ENCODE measurements at places on chromosomes 6 and 20. TPM values are rescaled to one million over a fixed set of nuclear protein-coding genes. Genes with fewer than 3 reads are reported as not detected.
A peak's percentile ranks its signal among the peaks of the same experiment; 100 is the strongest.

DNA sequence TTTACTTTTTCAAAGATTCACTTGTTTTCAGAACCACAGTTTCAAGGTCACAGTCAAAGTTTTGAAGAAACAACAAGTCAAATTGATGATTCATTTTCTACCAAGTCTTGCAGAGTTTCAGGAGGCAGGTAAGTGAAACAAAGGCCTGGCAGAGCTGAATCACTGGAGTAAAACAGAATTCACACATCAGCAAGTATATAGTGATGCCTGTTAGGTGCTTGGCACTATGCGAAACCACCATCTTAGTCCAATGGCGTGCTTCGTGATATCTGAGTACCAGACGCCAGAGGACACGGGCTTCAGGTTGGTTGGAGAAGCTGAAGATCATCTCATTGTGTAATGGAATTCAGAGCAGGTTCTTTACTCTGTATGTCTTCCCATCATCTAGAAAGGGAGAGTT, 75.9 kb downstream of the RTN4IP1 start:
- DNase-seq, result no peak

GRCh38 chr6:135163440-135163738, 17.7 kb upstream of the MYB start:
- DNase-seq, result no peak

DNA sequence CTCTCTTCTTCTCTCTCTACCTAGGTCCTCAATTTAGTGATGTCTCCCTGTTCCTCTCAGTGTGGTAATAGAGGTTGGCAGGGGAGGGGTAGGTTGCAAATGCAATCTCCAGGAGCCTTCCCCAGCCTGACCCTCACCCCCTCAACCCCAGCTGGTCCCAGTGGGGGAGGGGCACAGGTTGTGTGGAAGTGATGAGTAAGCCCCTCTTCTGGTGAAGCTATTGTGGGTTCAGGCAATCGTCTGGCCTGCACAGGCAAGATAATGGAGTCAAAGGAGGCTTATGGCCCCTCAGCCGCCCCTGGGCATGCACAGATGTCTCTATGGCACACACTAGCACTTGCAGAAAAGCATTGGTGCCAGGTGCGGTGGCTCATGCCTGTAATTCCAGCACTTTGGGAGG, 10.8 kb upstream of the ADA start:
- DNase-seq, result no peak

GRCh38 chr6:119105282-119105681, 26.8 kb upstream of the FAM184A start:
- DNase-seq, result no peak

DNA sequence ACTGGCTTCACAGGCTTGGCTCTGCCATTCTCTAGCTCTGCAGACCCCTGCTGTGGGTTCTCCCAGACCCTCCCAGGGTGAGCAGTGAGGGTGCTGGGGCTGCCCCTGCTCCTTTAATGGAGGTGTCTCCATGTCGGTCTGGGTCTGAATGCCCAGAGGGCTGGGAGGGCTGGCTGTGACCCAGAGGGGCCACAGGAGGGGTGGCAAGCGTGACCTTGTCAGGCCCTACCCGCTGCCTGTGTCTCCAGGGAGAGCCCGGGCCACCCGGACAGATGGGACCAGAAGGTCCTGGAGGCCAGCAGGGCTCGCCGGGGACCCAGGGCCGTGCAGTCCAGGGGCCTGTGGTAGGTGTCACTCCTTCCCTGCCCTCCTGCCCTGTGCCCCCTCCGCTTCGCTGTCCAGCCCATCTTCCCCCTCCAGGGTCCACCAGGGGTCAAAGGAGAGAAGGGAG, 32.1 kb downstream of the COL20A1 start:
- DNase-seq, result peak; percentile 68

GRCh38 chr20:59007665-59008511, 834 bp upstream of the CTSZ start:
- peak; percentile 91 for DNase-seq

DNA sequence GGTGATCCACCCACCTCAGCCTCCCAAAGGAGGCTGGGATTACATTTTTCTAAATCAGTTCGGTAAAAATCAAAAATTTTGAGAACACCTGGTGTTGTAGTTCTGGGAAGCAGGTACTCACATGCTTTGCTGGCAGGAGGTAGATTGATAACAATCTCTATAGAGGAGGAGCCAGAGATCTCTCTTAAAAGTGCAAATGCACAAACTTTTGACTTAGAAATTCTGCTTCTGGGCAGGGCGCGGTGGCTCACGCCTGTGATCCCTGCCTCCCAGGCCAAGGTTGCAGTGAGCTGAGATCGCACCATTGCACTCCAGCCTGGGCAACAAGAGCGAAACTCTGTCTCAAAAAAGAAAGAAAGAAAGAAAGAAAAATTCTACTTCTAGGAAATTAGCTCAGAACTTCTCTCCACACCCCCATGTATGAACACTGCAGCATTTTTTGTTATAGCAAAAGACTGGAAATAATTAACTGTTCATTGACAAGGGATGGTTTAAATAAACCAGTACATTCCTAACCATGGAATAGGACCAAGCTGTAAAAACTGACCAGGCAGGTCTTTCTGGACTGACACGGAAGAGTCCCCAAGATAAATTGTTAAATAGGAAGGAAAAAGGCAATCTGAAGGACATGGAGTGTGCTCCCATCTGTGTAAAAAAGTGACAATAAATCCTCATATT, 14.4 kb upstream of the TRIB3 start:
- DNase-seq, result no peak

- DNase-seq, result no peak
Observed at GRCh38 chr6:20105838-20106237, 106.4 kb downstream of the MBOAT1 start.

DNA sequence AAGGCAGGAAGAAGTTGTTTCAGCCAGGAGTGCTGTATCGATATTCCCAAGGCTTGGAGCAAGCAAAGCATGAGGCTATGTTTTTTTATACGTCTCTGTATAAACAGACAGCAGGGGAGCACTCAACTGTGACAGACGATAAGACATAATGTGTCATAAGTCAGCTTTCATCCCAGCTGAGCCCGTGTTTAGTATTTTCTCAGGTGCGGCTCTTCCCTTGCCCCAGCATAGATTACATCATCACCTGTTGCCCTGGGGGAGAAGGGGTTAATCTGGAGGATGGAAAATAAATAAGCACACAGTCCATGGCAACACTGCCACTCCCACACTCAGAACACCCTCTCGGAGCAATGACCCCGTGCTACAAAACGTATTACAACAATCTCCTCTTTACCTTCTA, 22.1 kb upstream of the KCNK5 start:
- no peak for DNase-seq

DNA sequence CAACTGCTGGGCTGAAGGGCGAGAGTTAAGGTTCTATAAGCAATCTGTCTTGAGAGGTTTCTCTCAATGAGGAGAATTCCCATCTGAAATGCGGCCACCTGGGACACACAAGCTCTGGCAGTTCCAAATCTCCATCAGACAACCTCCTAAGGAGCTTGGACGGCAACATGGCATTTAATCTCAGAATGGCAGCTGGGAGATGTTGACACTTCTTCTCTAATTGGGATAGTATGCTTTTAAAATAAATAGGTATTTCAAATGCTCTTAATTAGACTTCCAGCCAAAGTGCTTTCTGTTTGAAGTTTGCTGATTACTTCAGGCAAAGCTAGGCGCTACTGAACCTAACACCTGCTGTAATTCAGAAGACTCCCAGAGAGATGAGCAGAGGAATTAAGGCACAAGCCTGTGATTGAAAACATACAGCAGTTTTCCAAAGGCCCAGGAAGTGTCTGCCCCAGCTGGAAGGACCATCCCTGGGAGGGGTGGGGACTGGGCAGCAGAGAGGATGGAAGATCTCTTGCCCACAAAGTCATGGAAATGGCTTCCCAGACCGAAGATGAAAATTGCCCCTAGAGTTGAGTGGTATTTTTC, 59.1 kb upstream of the KCNK16 start:
- DNase-seq, result no peak

GRCh38 chr6:158016571-158017383, 35.1 kb downstream of the SYNJ2 start:
- no peak for DNase-seq

DNA sequence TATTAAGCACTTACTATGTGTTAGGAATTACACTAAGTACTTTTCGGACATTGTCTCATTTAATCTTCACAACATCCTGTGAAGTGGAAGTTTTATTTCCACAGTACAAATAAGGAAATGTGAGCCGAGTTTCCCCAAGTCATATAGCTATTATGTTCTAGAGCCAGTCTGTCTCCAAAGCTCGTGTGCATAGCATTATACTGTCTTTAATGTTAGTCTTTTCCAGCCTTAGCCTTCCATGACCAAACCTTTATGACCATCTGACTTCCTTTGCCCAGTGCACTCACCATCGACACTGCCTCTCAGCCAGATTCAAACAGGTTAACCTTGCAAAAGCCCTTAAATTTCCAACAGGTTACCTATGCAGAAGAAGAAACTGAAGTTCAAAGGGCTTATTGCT, 55.7 kb downstream of the PKIB start:
- DNase-seq, result no peak

GRCh38 chr6:1705183-1705582, 95.5 kb downstream of the FOXC1 start:
- no peak for DNase-seq

- no peak for DNase-seq
Observed at GRCh38 chr6:145028144-145028818, 707.0 kb downstream of the EPM2A start.

DNA sequence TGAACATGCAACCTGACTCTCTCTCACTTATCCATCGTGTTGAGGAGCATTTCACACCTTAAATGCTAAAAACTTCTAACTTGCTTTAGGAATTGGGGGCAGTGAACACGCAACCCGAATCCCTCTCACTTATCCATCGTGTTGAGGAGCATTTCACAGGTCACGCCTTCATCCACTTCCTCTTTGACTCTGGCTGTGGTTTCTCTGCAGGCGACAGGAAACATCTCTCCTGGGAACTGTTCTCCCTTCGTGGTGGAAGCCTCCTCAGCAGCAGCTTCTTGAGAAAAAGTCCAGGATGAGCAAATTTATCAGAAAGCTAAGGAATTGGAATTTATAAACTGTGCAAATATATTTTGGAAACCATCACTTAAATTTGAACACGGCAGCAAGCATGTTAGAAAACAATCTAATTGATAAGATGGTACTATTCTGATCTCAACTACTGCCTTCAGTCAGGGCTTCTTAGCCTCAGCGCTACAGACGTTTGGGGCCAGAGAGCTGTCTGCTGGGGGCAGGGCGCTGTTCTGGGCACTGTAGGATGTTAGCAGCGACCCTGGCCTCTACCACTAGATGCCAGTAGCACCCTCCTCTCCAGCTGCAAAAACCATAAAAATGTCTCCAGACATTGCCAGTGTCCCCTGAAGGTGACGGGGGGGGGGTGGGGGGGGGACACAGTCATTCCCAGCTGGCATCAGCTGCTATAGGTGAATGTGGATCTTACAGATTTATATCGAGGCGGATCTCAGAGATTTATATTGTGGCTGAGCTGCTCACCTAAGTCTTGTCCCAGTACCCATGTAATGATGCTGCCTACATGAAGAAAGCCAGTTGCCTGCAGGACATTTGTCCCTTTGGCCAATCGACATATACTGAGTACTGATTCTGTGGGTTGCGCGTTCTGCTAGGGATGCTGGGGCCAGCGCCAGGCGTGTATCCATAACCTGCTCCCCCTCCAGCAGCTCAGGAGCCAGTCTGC, 26.2 kb downstream of the CTCFL start:
- DNase-seq, result peak; percentile 76

GRCh38 chr6:26335231-26335630, 29.8 kb upstream of the BTN3A2 start:
- no peak for DNase-seq

DNA sequence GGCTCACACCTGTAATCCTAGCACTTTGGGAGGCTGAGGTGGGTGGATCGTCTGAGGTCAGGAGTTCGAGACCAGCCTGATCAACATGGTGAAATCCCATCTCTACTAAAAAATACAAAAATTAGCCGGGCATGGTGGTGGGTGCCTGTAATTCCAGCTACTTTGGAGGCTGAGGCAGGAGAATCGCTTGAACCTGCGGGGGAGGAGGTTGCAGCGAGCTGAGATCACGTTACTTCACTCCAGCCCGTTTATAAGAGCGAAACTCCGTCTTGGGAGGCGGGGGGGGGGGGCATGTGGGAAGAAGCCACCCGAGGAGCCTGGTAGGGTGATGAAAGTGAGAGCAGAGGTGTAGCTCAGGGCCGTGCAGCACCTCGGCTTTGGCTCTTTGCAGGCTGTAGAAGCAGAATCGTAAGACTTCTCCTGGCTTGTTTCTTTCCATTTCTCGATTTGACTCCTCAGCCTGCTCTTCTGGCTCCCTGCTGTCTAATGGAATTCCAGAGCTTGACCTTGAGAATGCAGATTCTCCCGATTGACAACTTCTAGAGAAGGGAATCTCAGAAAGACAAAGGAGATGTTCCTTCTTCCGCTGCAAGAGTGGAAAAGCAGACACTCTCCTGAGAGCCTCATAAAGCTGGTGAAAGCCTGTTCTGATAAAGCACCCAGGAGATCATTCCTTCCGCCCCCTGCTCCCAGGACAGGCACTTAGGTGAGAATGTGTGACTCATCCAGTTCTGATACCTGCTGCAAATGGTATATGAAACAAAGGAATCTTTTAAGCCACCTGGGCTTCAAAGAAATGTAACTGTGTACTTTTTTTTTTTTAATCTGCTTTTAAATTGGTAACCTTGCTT, 26.0 kb upstream of the PPP1R16B start:
- DNase-seq, result peak; percentile 72

- no peak for DNase-seq
Observed at GRCh38 chr6:114886670-114887436, 544.0 kb upstream of the HS3ST5 start.

- DNase-seq, result no peak
Observed at GRCh38 chr20:37971561-37972127, 61.6 kb downstream of the TTI1 start.

- no peak for DNase-seq
Observed at GRCh38 chr6:50963952-50964351, 145.3 kb downstream of the TFAP2B start.

DNA sequence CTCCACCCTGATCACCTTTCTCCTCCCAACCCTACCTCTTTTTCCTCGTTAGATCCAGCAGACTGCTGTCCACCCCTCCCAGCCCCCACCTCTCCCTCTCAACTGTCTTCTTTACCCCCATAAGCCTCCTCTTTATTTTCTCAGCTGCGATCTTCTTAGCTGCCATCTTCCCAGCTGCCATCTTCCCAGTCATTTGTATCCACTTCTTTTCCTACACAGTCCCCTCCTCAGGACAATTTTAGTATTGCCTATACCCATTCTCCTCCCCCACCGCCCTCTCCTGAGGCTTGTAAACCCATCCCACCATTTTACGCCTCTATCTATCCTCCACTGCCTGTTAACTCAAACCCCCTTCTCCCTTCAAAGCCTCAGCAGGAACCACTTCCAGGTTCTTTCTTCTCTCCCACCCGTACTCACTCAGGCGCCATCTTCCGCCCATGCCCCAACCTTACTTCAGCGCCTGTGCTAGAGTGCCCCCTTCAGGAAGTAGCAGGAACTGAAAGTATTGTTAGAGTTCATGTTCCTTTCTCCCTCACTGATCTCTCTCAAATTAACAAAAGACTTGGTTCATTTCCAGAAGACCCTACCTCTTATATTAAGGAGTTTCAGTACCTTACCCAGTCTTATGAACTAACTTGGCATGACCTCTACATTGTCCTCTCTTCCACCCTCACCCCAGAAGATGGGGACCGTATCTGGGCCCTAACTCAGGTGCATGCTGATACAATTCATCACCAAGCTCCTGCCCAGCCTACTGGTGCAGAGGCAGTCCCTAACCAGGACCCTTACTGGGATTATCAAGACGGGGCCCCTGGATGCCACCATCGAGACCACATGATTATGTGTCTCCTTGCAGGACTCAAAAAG, 236.0 kb downstream of the ADGRG6 start:
- DNase-seq, result no peak

IL17F gene
- total RNA-seq, result not detected

AKAP7 gene
- 5.7 TPM for total RNA-seq

LRRC73 gene
- total RNA-seq, result 0.36 TPM

COL12A1 gene
- 42.2 TPM for total RNA-seq

OR2H1 gene
- total RNA-seq, result not detected

DBNDD2 gene
- 53.2 TPM for total RNA-seq

CTCFL gene
- not detected for total RNA-seq
